ENCODE measurements at places on chromosomes 13 and 19. TPM values are rescaled to one million over a fixed set of nuclear protein-coding genes. Genes with fewer than 3 reads are reported as not detected.

GRCh38 chr13:49585220-49586157, at the start of gene RCBTB1:
TSS of gene RCBTB1 (minus strand) at chr13:49585558. CDS start at chr13:49567279, 18,279 bp downstream.
- DNase-seq = peak; percentile 91

DNA sequence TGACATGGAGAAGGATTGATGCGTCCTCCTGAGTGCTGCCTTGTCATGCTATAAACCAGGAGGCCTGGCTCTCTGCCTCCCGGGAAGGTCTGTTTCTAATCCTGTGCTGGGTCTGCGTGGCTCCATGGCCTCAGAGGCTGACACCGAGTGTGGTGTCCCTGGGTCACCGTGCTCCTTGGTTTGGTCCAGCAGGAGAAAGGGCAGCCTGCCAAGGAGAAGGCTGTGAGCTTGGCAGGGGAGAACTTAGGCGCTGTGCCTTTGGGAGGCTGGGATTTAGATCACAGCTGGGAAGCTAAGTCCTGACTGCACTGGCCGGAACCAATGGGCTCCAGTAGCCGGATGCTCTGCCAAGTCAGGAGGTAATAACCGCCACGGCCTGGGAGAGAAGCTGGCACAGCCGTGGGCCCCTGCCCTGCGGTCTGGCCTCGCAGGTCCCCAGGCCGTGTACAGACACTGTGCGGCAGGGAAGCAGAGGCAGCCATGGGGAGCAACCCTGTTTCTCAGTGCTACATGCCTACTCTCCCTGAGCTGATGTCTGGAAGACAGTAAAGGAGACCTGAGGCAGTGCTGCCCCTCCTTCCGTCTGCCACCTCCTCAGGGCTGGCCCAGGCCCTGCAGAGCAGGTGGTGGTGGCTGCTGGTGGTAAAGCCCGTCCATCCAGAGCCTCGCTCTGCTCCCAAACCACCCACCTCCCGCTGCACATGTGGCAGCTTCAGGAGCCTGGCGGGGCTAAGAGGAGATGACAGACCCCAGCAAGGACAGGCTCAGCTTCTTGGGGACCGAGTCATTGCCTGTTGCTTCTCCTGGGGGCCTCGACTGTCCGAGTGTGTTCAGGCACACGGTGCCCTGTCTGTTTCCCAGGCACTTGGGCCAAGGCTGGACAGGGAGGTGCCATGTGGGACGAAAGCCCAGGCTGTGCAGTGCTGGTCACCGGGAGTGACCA, 44.9 kb downstream of the C13orf46 start:
- DNase-seq = peak; percentile 77

- DNase-seq = no peak
Observed at GRCh38 chr19:8334458-8335342, 8.4 kb downstream of the KANK3 start.

DNA sequence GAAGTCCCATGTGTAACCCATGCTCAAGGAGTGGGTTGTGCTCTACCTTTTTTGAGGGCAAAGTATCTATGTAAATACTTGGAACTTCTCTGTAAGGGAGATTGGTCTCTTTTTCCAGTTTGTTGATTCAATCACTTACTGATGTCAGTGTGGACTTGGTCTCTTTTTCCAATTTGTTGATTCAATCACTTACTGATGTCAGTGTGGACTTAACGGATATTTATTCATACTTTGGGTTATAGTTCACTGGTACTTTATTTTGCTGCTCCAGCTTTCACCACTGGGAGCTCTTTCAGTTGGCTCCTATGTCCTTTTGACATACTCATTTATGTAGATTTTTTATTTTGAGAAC, 36.4 kb downstream of the COG3 start:
- DNase-seq = no peak

ATCAY gene
- total RNA-seq = 45.3 TPM

SIGLEC8 gene
- total RNA-seq = 0.82 TPM

PTH2 gene
- not detected for total RNA-seq

Measured in cerebellum (tissue), 4 donors.